ENCODE measurements at places on chromosomes 12 and 14. TPM values are rescaled to one million over a fixed set of nuclear protein-coding genes. Genes with fewer than 3 reads are reported as not detected.

KRT3 gene
- not detected for total RNA-seq

AJUBA gene
- 71.9 TPM for total RNA-seq

SERPINA10 gene
- not detected for total RNA-seq

CD163L1 gene
- total RNA-seq, result 15.0 TPM

GPD1 gene
- under 0.01 TPM for total RNA-seq

KRT78 gene
- not detected for total RNA-seq

ACACB gene
- total RNA-seq, result 2.6 TPM

SYT10 gene
- total RNA-seq, result not detected

PIK3C2G gene
- 2.3 TPM for total RNA-seq

BICDL1 gene
- not detected for total RNA-seq

ART4 gene
- total RNA-seq, result 23.8 TPM

HRK gene
- total RNA-seq, result not detected

IFNG-AS1 gene
- not detected for total RNA-seq

PLA2G1B gene
- not detected for total RNA-seq

Data from vein endothelial cell (primary cell).